Endothelial cell of umbilical vein (primary cell): ENCODE measurements at places on chromosomes 12 and 14. TPM values are rescaled to one million over a fixed set of nuclear protein-coding genes. Genes with fewer than 3 reads are reported as not detected.

Gene EML5
- total RNA-seq, result 0.09 TPM in 1 of 2 replicates, not detected in the other

GRCh38 chr14:59465316-59466135 lies at the start of gene GPR135:
GPR135 (minus strand) TSS chr14:59465380; CDS start chr14:59465226, 154 bp downstream.
- peak; percentile 45 for DNase-seq

DNA sequence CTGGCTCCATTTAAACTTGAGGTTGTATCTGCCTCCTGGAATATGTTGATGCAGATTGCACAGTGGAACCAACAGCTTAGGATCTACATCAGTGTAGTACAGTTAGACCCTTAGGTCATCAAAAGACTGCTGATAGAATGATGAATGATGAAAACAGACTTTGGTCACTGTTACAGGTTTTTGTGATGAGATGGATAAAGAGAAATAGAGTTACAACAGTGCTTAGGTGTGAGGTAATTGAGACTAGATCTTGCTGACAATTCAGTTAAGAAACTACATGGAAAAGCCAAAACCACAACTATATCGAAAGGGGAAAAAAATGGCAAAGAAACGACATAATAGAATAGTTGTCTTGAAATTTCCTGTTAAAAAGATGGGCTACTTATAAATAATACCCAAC lies 145.7 kb upstream of the LMNTD1 start:
- DNase-seq, result no peak

Gene FOXM1
- total RNA-seq, result 110 and 136 TPM in 2 replicates

Gene ADCK1
- 4.0 and 4.2 TPM in 2 replicates for total RNA-seq

DNA sequence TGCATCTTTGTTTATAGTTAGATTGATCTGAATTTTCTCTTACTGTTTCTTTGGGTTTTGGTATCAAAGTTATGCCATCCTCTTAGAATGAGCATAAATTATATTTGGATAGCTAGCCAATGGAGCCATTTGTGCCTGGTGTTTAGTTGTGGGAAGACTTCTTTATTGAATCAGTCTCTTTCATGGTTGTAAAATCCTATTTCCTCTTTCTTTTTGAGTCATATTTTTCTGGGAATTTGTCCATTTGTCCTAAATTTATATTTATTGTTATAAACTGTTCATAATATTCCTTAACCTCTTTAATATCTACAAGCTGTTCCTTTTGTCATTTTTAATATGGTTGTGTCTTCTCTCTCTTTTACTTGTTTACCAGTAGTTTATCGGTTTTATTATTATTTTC lies 462.5 kb downstream of the AEBP2 start:
- DNase-seq, result no peak

Gene PTPRQ
- total RNA-seq, result not detected in 2 replicates

Gene KERA
- not detected in 2 replicates for total RNA-seq

DNA sequence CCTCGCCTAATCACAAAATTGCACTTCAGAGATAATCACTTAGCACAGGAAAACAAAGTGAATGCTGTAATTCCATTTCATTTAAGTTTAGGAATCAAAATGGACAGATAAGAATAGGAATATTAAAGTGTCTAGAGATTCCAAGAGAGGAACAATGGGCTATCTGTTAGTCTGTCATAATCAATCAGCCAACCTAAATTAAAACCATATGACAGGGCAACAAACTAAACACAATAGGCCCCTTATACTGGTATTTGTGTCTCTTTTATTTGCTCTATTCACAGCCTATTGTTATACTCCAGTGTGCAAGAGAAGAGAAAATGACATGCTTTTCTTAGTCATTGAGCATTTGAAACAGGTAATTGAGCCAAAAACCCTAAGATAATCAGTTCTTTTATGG lies 259.4 kb downstream of the PRKD1 start:
- DNase-seq, result no peak

DNA sequence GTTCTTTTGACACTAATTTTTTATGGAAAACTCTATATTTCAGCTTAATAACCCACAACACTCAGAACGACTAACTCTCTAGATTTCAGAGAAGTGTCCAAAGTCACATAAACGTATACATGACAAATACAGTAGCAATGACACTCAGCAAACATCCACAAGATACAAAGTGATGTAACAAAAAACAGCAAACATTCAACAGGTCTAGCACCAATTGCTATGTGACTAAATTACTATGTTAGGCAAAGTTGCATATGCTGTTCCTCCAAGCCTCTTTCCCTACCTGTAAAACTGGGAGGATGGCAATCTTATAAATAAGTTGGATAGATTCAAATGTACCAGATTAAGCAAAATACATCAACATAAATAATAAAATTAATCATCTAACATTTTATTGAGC lies 1.7 kb downstream of the RECQL start:
- DNase-seq, result no peak

- no peak for DNase-seq
Observed at GRCh38 chr12:12689647-12690300, 6.2 kb downstream of the GPR19 start.

- DNase-seq, result no peak
Observed at GRCh38 chr14:81206115-81206514, 14.6 kb downstream of the GTF2A1 start.

Gene CD163L1
- 7.5 and 10.7 TPM in 2 replicates for total RNA-seq

DNA sequence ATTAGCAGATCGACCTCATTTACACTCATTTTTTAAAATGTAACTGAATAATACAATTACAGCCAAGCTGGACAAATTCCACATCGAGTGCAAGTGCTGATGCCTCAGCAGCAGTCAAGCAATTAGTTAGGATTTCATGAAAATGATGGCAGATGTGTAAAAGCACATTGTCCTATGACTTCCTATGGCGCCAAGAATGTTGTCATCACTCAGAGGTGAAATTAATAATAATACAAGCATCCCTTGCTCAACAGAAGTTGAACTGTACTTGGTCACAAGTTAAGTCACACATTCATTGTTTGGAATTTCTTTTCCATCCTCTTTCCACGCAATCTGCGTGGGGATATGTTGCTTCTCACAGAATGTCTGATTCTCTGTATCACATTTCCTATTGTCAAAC lies 117.3 kb downstream of the GTF2A1 start:
- no peak for DNase-seq

Gene OLR1
- total RNA-seq, result not detected in 2 replicates

Gene SDS
- total RNA-seq, result not detected in 2 replicates

DNA sequence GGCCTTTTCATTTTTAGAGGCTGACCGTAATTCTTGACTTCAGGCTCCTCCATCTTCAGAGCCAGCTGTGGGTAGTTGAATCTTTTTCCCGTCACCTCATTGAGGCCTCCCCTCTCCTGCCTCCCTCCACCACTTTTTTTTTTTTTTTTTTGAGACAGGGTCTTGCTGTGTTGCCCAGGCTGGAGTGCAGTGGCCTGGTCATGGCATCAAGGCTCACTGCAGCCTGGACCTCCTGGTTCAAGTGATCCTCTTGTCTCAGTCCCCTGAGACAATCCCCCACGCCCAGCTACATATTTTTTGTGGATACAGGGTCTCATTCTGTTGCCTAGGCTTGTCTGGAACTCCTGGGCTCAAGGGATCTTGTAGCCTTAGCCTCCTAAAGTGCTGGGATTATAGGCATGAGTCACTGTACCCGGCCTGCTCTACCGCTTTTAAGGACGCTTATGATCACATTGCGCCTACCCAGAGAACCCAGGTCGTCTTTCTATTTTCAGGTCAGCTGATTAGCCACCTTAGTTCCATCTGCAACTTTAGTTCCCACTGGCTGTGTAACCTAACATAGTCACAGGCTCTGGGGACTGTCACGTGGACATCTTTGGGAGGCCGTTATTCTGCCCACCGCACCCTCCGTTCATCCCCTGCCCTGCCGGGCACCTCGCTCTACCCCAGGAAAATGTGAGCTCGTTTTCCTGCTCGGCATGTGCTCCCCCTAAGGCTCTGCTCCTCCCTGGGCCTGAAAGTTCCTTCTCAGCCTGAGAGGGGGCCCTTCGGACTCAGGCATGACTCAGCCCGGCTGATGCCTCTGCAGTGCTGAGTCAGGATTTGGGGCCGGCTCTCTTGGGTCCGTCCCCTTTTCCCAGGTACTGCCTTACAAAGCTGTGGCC lies 13.4 kb downstream of the TNFAIP2 start:
- no peak for DNase-seq

DNA sequence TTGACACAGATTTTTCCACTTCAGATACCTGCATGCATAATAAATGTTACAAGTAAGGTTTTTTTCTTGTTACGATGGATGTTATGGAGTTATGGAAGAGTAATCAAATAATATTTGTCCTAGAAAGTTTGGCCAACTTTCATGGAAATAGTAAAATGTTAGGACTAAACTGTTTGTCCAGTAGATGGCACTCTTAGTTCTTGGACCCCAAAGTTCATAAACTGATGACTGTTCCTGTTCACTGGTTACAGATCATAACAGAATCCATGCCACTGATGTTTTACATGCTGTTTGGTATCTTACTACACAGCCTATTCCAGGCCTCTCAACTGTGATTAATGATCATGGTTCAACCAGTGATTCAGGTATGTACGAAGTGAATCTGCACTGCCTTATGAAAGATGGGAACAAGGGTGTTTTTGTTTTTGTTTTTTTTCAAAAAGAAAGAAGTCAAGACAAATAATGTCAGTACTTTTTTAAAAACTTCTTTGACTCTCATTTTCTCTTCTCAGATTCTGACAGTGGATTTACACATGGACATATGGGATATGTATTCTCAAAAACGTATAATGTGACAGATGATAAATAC lies 48.8 kb upstream of the SLCO1C1 start:
- DNase-seq, result peak; percentile 58

DNA sequence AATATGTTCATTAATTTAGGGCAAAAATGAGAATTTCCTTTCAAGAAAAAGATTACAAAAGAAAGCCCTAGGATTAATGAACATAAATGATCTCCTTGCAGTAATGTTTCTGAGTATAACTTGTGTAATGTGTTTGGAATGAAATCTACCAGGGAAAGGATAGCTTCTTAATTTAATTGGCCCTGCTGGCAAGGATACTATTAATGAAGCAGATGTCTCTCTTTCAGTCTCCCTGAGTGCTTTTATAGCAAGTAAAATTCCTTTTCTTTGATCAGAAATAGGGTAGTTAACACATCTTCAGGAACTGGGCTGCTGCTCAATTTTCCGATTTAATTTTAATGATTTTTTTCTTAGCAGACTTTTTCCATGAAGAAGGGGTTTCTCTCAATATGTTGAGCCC lies 379.4 kb upstream of the PDE3A start:
- no peak for DNase-seq

GRCh38 chr12:61701471-61701870 lies 558.7 kb upstream of the USP15 start:
- no peak for DNase-seq

DNA sequence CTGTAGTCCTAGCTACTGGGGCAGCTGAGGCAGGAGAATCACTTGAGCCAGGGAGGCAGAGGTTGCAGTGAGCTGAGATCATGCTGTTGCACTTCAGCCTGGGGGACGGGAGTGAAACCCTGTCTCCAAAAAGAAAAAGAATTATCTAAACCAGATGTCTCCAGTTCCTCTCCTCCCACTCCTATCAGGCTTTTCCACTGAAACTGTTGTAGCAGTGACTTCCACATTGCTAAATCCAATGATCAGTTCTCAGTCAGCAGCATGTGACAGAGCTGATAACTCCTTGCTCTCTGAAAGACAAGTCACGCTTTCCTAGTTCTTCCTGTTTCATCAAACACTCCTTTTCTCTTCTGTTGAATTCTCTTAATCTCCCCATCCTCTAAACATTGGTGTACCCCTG lies 8.6 kb downstream of the SLC38A6 start:
- DNase-seq, result no peak

Gene CD9
- total RNA-seq, result 379 and 504 TPM in 2 replicates

DNA sequence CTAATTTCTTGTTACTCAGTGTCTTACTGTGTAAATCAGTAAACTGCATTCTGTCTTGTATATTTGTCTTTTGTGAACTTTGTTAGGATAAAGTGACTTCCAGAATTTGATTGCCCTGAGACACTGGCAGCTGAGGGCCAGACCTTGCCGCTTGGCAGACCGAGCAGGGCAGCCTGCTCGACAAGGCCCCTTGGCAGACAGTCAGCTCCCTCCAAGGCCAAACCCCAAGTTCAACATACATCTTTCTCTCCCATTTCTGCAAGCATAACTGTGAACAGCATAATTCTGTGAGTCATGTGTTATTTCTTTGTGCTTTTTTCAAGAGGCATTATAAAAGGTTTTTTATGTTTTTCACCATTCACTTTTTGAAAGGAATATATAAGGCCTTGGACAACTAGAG lies 39.2 kb upstream of the BMAL2 start:
- DNase-seq, result peak; percentile 62

- DNase-seq, result no peak
Observed at GRCh38 chr12:75599061-75599460, 87.7 kb upstream of the KRR1 start.

- peak; percentile 52 for DNase-seq
Observed at GRCh38 chr12:51953864-51954263, 2.4 kb downstream of the ACVR1B start.

- no peak for DNase-seq
Observed at GRCh38 chr12:56034586-56035332, 7.0 kb upstream of the RPS26 start.

- DNase-seq, result no peak
Observed at GRCh38 chr14:59148334-59148900, 40.0 kb upstream of the DAAM1 start.

Gene PLD4
- total RNA-seq, result 0.05 and 0.11 TPM in 2 replicates

- DNase-seq, result no peak
Observed at GRCh38 chr12:31644536-31644935, 15.0 kb upstream of the ETFBKMT start.

DNA sequence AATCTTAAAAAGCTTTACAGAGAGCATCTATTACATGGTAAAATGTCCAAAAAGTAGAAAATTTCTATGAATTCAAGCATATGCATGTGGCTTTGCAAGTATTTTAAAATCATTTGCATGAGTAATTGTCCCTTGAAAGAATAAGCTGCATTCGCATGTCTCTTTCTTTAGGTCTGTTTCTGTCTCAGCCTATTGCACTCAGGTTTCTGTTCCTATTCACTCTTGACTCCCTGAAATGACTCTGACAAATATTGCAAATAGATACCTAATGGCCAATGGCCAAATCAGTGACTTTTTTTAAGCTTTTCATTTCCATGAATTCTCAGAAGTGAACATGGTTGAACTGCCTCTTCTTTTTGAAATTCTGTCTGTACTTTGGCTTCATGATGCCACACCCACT lies 6.4 kb upstream of the TTC8 start:
- no peak for DNase-seq

DNA sequence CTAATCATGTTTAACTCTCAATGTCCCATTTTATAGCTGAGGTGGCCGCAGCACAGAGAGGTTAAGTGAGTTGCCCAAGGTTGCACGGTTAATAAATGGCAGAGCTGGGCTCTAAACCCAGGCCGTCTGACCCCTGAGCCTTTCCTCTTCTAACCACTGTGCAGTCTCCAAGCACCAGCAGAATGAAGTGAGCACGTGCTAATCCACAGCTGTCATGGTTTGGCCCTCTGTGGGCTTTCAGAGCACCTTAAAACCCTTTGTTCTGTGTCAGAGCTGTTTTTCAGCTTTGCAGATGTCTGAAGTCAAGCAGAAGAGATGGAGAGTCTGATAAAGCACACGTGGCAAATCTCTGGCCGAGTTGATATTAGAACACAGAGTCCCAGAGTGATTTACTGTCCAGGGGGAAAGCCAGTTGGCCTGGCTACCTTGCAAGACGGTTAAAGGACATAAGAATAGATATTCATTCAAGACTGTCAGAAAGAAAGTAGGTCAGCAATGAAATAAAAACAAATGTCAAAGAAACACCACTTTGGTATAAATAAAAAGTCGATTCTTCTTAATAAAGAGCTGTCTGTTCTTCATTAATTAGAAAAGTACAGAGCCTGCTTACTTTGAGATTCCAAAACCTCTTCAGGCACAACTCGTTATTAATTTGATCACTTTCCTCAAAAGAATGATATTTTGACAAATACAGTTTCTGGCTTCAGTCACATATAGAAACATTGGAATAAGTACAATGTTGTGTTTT lies 107.3 kb downstream of the CRADD start:
- peak; percentile 87 for DNase-seq
